ENCODE measurements at places on chromosomes 2 and 18.
A peak's percentile ranks its signal among the peaks of the same experiment; 100 is the strongest.

GRCh38 chr2:237900891-237901831 is 41.7 kb downstream of the RAMP1 start:
- peak; percentile 51 for DNase-seq

DNA sequence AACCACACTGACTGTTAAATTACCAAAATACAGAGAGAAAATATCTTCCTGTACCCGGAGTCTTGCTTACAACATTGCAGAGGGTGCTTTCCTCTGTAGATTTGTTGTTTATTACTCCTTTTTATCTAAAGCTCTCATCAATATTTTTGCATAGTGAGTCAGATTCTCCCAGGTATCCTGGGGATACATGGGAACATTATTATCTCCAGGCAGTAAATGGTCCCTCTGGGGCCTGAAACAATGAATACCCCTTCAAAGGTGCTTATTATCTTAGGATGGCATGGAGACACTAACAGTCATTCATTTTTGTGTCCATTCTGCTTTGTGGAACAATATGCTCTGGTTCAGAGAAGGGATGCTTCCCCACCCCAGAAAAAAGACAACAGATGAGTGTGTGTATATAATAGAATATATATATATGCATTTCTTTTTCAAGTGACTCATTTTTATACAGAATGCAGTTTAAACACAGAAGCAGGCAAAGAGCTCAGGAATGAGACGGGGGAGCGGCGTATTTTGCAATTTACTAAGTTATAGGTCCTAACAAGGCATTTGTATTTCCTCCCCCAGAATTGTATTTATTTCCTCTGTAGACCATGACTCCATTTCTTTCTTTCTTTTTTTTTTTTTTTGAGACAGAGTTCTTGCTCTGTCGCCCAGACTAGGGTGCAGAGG is 424.8 kb upstream of the ZEB2 start:
- no peak for DNase-seq

- DNase-seq = no peak
Observed at GRCh38 chr2:31227110-31227509, 6.8 kb upstream of the EHD3 start.

GRCh38 chr18:26777351-26778053 is 88.0 kb downstream of the AQP4 start:
- no peak for DNase-seq

DNA sequence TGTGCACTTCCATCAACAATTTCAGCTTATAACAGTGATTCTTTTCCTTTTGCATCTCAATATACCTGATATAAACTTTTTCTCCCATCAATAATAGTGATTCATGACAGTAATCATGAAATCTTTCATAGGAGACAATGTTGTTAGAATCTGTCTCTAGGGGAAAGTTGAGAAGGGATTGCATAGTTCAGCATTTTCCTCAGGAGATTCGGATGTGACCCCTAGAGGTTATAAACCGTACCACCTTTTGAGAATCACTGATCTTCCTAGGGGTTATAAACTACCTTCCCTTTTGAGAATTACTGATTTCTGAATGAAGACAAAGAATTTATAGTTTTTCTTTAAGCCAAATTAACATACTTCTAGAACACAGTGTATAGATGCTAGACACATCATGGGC is 53.0 kb upstream of the GALNT3 start:
- DNase-seq = no peak

DNA sequence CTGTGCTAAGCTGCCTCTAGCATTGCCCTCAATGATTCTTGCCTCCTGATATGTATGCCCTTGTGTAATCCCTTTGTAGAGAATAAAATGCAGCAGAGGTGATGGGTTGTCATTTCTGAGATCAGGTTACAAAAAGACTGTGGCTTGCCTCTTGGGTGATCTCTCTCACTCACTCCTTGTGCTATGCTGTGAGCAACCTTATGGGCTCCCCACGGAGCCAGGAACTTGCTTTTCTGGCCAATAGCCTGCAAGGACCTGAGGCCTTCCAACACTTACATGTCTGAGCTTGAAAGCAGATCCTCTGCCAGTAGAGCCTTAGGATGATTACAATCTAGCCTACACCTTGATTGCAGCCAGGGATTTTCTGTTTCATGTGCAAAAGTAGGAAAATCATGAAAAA is 123.1 kb upstream of the XIRP2 start:
- no peak for DNase-seq

Data from activated effector memory CD4-positive, alpha-beta T cell treated with anti-CD3 and anti-CD28 coated beads, Interleukin-2, amount 50 U/mL, for 16 hours (primary cell).